Naive thymus-derived CD8-positive, alpha-beta T cell (primary cell): ENCODE measurements at places on chromosomes 4 and X.
A peak's percentile ranks its signal among the peaks of the same experiment; 100 is the strongest.

- DNase-seq, result no peak
Measured at GRCh38 chr4:152160225-152160800, 375.6 kb downstream of the FBXW7 start.

- no peak for DNase-seq
Measured at GRCh38 chr4:8063974-8064563, 94.5 kb downstream of the ABLIM2 start.

- peak; percentile 14 for DNase-seq
Measured at GRCh38 chr4:121182296-121182695, 18.2 kb upstream of the TNIP3 start.

DNA sequence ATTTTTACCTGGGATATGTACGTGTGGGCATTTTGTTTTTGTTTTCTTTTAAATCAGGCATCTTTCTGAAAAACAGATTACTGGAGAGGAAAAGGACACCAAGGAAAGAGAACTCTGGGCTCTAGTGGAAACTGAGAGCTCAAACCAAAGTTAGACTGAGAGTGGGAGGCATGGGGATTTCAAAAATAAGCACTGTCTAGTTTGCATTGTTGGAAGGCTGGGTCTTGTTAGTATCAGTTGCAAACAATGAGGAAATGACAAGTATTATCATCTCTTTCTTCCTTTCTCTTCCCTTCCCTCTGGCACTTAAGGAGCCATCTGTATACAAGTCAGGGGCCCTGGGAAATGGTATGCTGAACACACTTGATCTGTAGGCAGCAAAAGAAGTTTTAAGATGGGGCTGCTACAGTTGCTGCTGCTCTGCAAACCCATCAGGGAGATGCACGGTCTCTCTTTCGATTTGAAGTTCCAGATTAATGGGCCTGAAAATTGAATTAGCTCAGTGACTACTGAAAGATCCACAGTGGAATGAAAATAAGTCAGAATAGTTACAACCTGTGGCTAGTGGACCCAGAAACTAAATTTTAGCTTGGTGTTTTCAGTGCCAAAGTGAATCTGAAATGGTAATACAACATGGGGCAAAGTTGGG lies 48.0 kb upstream of the GRXCR1 start:
- DNase-seq, result no peak

DNA sequence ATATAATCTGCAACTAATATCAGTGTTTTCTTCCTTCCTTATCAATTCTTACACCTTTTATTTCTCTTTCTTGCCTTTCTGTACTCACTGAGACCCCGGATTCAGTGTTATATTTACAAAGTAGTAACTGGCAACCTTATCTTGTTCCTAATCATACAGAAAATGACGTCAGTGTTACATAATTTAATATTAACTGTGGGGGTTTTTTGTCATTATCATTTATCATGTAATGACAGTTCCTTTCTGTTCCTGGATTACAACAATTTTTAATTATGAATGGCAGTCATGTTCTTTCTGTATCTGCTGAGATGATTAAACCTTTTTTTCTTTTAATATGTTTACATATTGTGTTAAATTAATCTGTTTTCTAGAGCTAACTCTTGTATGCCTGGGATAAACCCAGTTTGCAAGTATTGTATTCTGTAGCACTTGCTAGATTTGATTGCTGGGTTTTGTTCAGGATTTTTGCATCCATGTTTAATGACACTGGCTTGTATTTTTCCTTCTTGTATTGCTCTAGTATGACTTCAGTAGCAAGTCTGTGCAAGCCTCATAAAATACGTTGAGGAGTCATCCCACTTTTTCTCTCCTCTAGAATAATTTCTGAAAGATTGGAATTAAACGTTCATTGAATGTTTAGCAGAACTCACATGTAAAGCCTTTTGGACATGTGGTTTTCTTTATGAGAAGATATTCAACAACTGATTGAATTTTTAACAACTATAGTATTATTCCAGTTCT lies 10.4 kb upstream of the HSPA4L start:
- DNase-seq, result no peak

DNA sequence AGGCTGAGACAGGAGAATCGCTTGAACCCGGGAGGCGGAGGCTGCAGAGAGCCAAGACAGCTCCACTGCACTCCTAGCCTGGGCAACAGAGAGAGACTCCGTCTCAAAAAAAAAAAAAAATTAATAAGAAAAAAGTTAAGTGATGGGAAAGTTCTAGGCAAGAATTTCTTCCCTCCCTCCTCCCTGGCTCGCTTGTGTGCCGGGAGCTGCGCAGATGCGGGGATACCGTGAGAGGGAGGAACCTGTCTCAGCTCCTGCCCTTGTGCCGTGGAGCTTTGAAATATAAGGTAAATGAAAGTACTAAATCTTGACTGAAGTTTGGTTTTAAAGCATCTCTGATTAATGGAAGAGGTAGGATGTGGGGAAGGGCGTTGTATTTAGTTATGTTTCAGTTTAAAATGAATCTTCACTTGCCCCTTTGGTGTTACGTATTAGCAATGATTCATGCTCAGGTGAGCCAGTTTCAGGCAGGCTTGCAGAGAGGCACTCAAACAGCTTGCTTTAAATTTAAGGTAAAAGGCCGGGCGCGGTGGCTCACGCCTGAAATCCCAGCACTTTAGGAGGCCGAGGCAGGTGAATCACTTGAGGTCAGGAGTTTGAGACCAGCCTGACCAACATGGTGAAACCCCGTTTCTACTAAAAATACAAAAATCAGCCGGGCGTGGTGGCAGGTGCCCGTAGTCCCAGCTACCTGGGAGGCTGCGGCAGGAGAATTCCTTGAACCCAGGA lies 1.4 kb upstream of the UFSP2 start:
- no peak for DNase-seq

GRCh38 chrX:29858714-29859113 lies 356.6 kb upstream of the MAGEB2 start:
- no peak for DNase-seq

- DNase-seq, result no peak
Measured at GRCh38 chr4:27057053-27057452, 196.4 kb downstream of the STIM2 start.

- DNase-seq, result no peak
Measured at GRCh38 chr4:98652996-98653395, 5.4 kb downstream of the TSPAN5 start.
